ENCODE measurements at places on chromosomes 5 and 9. TPM values are rescaled to one million over a fixed set of nuclear protein-coding genes. Genes with fewer than 3 reads are reported as not detected.

The FBXW2 gene
- 90.0 TPM for total RNA-seq

The SQSTM1 gene
- 100.0 TPM for total RNA-seq

The ARL14EPL gene
- total RNA-seq, result not detected

GRCh38 chr9:91320299-91320698 is 41.4 kb downstream of the AUH start:
- no peak for DNase-seq

GRCh38 chr5:176187276-176188062 is 50.8 kb upstream of the SIMC1 start:
- DNase-seq, result no peak

DNA sequence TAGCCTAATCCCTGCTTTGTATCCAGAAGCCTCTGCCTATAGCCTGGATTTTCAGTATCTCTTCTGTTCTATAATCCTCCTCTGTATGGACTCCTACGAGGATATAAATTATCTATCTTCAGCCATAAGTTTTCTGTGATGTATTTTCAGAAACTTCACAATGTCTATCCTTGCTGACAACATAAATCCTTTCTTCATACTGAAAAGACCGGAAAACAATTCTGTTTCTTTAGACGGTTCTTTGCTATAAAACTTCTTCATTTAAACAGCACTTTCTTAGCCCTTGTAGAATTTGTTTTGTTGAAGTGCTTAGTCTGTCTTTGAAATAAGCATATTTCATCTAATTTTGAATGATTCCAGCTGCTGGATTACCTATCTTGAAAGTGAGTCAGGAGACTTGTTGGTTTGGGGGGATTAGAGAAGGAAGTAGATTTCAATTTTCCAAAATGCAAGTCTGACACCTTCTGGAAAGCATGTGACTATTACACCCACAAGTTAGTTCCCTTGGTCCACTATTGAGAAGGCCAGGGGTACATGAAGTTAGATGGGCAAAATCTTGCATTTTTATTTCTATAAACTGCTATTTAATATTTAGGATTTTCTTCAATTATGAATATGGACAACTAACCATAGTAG is 96.3 kb upstream of the RANBP3L start:
- no peak for DNase-seq

DNA sequence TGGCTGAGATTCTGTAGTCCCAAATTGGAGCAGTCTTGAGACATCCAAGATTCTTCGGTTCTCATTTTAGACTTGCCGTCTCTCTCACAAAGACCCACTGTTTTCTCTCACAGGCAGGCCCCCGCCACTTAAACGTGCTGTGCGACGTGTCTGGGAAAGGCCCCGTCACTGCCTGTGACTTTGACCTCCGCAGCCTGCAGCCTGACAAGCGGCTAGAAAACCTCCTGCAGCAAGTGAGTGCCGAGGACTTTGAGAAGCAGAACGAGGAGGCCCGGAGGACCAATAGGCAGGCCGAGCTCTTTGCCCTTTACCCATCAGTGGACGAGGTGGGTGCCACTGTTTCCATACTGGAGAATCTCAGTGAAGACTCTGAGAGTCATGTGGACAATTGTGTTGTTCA is 97.2 kb downstream of the DOCK8 start:
- no peak for DNase-seq

- no peak for DNase-seq
These were observed 83.2 kb downstream of the TNC start for GRCh38 chr9:115034801-115035200.
